ENCODE measurements at places on chromosomes 13 and 19. TPM values are rescaled to one million over a fixed set of nuclear protein-coding genes. Genes with fewer than 3 reads are reported as not detected.
A peak's percentile ranks its signal among the peaks of the same experiment; 100 is the strongest.

RNF17 gene
- not detected for total RNA-seq

DNA sequence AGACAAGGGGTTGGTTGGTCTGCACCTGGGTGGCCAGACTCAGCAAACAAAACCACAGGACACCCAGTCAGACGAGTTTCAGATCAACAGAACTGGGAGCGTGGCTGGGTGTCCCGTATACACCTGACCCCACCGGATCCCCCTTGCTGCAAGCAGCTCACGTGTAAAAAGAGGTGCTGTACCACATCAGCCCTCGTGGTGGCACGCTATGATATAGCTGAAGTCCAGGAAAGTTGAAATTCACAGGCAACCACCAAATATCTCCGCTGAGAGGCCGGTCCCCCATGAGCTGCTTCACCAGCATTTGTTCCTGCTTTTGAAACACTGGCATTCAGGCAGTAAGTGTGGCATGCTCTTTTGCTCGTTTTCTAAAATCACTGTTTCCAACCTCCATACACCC lies 92.3 kb downstream of the TUBA3C start:
- DNase-seq: no peak

- DNase-seq: no peak
These were observed 2.6 kb downstream of the HMG20B start for GRCh38 chr19:3575260-3575741.

DNA sequence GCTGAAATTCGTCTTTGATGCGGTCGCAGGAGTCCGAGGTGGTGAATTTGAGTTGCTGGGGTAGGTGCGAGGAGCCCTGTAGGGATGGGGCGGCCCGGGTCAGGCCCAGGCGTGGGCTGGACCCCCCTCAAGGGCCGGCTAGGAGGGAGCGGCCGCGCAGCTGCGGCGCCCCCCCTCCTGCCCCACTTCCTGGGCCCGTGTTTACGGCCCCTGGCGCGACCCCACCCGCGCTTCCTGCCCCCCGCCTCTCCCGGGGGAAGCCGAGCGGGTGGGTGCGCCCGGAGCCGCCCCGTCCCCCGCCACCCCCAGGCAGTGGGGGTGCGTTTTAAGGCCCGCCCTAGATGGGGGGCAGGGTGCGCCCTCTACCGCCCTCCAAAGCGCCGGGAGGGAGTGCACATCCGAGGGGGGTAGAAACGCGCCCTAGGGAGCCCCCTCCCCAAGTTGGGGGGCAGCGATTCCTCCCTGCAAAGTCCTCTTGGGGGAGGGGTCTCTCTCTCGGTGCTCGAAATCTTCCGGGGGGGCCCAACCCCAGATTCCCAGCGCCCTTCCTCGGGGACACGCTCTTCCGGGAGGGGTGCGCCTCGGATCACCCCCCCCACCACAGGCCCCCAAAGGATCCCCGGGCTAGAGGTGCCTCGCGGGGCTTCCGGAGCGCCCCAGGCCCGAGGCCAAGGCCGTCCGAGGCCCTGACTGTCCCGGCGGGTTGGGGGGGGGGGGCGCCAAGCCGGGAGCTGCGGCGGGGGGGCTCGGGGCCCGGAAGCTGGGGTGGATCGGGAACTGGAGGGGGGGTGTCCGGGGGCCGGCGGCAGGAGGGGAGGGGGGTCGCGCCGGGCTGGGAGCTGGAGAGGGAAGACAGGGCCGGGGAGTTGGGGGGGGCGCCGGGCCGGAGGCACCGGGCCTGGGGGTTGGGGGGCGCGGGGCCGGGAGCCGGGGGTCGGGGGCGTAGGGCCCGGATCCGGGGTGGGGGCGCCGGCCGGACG lies 823 bp downstream of the TLE5 start:
- peak; percentile 82 for DNase-seq

GRCh38 chr19:37594982-37595382 lies 306 bp downstream of the ZNF540 start:
- DNase-seq: peak; percentile 81

DNA sequence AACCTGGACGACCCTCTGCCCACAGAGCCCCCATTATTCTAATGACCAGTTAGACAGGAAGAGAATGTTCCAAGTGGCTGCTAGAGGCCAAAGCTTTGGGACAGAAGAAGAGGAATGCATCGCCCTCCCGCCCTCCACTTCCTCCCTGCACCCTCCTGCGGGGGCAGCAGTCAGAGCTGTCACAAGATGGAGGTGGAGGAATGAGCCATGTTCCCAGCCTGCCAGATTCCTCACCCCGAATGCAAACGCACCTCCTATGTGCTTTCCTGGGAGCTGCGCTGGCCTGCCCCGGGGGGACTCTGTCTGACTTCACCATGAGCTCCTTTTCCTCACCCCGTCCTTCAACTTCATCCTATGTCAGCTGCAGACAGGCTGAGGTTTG lies 1.7 kb downstream of the YJEFN3 start:
- DNase-seq: no peak
